Activated T-cell treated with anti-CD3 and anti-CD28 coated beads for 4 hours (primary cell): ENCODE measurements at places on chromosomes 16 and 17.

- DNase-seq = no peak
Measured at GRCh38 chr17:976312-976711, 3.3 kb downstream of the NXN start.

DNA sequence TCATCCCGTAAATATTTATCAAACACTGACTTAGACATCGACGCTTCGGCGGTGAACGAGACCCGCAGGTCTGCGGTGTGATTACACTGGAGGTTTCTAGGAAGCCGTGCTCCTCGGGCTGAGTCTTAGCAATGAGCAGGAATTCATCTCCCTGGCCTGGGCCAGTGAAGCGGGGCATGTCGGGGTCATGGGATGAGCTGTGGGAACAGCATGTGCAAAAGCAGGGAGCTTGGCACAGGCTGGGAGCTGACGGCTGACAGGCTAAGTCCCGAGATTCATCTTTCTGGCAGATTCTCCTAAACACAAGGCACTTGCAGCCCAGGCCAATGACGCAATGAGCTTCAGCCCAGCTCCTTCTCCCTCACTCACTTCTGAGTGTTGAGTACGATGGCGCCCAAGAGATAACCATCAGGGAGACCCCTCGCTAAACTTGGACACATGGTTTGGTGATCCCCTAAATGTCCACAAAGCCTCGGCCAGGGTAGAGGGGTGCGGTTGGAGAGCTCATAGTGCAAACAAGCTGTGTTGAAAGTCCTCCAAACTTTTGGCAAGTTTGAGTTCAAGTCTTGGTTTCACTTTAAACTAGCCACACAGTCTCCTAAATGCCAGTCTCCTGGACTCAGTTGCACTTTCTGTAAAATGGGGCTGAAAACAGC, 12.8 kb downstream of the CRISPLD2 start:
- no peak for DNase-seq

DNA sequence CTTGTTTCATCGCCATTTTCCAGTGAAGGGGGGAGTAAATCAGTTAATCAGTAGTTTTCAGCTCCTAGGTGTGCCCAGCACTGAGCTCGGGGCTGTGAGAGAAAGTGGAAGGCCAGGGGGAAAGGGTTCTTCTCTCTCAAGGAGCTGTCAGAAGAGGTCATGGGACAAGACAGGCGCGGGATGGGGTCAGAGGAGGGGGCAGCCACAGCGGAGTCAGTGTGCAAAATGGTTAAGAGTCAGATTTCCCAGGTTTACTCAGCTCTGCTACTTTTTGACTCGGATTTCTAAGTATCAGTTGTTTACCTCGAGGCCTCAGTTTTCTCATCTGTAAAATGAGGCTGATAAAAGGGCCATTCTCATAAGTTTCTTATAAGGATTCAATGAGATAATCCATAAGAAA, 4.3 kb upstream of the XYLT1 start:
- DNase-seq = no peak

DNA sequence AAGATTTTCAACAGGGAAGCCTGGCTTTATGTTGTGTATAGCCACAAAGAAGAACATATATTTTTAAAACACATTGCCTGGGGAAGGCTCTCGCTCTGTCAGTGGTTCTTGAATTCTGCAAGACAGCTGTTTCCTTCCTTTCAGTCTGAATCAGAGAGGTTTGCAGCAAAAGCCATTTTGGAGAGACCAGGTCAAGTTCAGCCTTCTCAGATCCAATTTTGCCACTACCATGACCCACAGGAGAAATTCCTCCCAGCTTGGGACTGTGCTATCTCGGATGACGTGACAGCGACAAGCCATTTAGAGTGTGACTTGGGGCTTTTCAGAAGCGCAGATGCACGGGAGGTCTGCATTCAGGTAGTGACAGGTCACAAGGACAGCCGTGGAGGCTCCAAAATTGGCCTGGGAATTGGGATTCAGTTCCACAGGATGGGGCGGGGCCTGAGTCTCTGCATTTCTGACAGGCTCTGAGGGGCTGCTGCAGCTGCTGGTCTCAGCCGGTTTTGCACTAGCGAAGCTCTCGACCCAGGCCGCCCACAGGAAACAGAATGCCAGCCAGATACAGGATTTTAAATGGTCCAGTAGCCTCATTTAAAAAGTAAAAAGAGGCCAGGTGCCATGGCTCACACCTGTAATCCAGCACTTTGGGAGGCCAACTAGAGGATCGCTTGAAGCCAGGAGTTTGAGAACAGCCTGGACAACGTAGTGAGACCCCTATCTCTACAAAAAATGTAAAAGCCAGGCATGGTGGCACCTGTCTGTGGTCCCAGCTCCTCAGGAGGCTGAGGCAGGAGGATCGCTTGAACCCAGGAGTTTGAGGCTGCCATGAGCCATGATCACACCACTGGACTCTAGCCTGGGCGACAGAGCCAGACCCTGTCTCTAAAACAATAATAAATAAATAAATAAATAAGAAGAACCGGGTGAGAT, 196.6 kb upstream of the CIBAR2 start:
- no peak for DNase-seq

GRCh38 chr17:27420211-27420950, 35.9 kb upstream of the KSR1 start:
- DNase-seq = no peak
